Skeletal muscle cell (primary cell): ENCODE measurements at places on chromosomes 5 and 9.

DNA sequence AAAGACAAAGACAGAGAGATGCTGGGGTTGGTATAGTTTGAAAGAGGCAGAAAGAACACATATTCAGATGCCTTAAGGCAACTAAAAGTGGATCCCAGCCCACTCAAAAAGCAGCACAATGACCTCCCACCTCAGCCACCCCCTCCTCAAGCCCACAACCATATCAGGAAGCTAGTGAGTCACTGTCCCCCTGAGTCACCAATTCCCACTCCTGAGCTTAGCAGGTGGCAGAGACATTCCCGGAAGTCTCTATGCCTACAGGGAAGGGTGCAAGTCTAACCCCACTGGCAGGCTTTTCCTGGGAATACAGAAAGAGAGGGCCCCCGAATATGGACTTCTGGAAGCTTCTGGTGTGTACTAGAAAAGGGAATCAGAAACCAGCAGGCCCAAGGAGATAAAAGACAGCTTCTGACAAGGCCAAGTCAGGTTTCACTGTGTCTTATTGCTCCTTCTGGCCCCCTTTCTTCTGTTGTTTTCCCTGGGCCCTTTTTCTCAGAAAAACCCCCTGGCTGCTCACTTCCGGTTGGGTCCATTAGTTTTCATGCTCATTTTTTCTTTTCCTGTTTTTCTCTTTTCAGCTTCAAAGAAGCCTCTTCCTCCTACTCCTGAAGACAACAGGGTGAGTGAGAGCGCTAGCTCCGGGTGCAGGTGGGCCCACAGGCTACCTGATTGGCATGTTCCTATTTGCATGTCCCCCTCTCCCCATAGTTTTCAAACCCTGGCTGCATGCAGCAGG is 36.8 kb downstream of the ITK start:
- no peak for DNase-seq

GRCh38 chr5:100755435-100755834 is 147.6 kb downstream of the ST8SIA4 start:
- DNase-seq: no peak

DNA sequence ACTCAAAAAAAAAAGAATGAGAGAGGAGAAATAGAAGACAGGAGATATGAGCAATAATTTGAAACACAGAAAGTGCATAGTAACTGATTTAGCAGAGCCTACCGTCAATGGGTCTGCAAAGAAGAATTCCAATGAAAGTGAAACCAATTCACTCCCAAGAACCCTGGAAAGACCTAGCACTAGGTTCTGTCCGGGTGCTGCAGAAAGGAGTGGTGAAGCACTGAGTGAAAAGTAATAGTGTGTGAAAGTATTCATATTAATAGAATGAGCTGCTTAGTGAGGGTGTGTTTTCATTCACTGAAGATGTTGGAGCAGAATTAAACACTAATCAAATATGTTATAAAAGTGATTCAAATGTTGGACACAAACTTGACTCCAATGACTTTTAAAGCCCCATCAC is 51.3 kb upstream of the SLC30A5 start:
- no peak for DNase-seq

DNA sequence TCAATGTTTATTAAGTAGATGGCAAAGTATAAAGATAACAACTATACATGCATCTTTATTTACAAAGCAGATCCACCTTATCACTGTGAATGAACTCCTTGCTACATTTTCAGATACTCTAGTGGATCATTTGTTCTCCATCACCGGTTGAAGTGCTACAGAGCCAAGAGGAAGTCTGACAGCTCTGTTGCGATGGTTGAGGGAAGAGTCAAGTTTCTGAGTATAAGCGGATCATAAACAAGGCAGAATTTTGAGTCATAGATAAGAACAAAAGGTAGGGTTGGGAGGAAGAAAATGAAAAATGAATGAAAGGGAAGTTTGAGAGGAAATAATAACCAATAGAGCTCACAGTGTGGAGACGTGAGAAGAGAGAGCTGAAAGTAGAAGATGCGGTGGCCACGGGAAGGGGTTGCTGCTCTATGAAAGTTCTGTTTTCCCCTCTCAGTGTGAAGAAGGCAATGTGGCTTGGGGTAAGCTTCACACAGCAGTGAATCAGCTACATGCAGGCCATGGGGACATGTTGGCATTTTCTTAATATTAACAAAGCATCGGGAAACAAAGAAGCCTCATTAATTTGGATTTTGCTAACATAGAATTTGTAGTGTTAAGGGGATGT is 30.8 kb upstream of the KCNN2 start:
- DNase-seq: no peak

DNA sequence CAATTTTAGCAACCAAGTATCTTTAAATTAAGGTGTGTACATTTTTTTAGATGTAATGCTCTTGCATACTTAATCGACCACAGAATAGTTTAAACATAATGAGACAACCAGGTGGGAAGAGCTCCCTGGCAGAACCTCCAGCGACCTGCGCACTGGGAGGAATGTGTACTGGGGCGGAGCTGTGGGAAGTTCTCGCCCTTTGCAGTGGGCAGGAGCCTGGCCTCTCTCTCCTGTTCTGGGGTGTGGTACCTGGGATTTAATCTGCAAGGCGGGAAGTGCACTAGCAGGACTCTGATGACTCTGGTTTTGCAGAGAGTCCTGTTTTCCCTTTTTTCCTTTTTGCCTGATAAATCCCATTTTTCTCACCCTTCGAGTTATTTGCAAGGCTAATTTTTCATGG is 150.7 kb downstream of the SLC28A3 start:
- no peak for DNase-seq

DNA sequence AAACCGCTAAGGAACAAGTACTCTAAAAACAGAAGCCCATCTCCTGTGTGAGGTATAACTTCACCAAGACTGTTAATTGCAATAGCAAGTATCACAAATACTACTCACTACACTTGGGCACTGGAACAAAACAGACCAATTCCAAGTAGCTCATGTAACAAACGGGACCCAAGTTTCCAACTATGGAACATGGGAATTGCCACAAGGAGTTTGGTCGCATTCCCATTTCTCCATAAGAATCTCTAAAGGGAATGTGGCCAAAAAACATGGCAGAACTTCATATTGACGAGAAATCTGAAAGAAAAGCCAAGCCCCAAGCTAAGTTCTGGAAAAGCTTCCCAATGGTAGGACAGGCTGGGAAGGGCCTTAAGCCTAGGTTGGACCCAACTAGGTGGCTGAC is 162.5 kb downstream of the MAPKAP1 start:
- DNase-seq: no peak

- no peak for DNase-seq
Measured at GRCh38 chr5:119583684-119584083, 45.7 kb upstream of the FAM170A start.

GRCh38 chr5:149940941-149941644 is 3.5 kb downstream of the PDE6A start:
- no peak for DNase-seq

GRCh38 chr5:97494465-97494864 is 311.4 kb upstream of the RIOK2 start:
- DNase-seq: no peak

DNA sequence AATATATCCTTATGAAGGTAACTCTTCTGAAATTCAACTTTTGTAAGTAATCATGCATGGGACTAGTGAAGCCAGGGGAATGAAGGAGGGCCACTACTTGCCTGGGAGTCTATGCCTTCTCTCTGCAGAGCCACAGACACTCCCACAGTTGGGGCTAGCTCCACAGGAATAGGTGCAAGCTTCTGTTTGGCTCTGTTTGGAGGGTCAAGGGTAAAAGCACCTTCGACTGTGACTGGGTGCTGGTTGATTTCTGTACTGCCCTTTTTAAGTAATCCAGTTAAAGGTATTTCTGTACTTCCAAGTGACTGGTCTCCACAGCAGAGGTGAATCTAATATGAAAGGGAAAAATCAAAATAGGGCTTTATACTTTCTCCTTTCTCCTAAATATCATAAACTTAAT is 32.2 kb downstream of the CEP120 start:
- DNase-seq: no peak

DNA sequence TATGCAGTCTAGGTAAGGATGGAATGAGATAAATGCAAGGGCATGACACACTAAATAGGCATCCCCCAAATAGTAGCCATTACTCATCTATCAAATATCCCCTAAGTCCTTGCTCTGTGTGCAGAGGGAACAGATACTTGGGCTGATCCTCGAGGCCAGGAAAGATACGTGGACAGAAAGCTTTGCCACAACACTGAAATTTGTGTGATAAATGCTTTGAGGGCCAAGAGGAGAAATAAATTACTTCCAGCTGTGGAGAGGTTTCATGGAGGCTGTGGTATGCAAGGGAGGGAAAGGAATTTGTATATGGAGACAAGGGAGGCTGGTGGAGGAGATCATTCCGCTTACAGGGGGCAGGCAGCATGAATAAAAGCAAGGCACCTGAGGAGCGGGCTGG is 18.5 kb downstream of the ATOX1 start:
- DNase-seq: peak; percentile 77

- DNase-seq: no peak
Measured at GRCh38 chr5:35442885-35443639, 174.6 kb upstream of the SPEF2 start.

DNA sequence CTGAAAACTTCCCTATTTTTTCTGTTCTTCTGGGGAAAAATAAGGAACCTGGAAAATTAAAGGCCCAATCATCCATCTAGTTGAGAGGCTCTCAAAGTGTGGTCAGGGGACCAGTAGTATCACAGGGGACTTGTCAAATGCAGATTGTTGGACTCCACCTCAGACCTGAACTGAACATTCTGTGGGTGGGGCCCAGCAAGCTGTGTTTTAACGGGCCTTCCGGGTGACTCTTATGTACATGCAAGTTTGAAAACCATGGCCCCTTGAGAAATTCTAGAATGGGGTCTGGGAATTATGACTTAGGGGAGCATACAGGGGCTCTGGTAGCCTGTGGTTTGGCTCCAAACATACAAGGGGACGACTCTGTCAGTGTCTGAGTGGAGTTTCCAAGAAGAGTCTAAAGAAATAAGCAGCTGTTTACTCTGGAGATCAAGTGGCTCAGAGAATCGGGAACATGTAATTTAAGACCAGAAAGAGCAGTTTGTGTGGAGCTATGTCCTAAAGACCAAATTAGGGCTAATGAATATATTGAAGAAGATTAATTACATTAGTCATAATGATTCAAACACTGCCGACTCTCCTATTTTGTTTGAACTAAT is 177.4 kb downstream of the SLC28A3 start:
- DNase-seq: no peak

DNA sequence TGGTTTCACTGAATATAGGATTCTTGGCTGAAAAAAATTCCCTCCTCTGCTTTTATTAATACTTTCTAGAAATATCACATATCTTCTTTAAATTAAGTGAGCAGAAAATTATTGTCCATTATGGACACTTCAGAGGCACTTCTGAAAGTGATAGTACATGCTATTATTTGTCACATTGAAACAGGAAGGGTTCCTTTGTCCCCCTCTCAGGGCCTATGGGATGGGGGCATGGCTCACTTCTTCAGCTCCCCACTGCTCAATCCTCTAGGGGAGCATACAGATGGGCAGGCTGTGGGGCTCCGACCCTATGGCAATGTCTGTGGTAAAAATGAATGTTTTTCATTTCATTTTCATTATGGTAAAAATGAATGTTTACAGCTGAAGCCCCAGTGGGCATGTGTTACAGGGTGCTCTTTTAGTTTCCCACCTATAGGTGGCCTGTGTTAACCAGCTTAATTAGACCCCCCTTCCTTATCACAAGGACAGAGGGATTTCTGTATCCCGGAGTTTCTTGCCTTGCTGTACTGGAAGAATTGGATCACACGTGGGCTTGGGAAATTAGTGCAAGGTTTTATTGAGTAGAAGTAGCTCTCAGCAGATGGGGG is 1225.2 kb downstream of the PTPRD start:
- DNase-seq: no peak

GRCh38 chr9:116067566-116067965 is 86.0 kb upstream of the PAPPA start:
- DNase-seq: no peak

GRCh38 chr9:124013309-124014210 is 2.0 kb downstream of the LHX2 start:
- no peak for DNase-seq

- DNase-seq: peak; percentile 10
Measured at GRCh38 chr9:73269430-73270101, 117.9 kb downstream of the ANXA1 start.

- no peak for DNase-seq
Measured at GRCh38 chr5:143400541-143401226, 2.8 kb downstream of the NR3C1 start.

GRCh38 chr5:150305557-150305956 is 2.9 kb upstream of the ARSI start:
- no peak for DNase-seq

- DNase-seq: no peak
Measured at GRCh38 chr5:116650964-116651363, 76.3 kb upstream of the SEMA6A start.
